Heart right ventricle (tissue), 16 donors: ENCODE measurements at places on chromosomes 11 and 22. TPM values are rescaled to one million over a fixed set of nuclear protein-coding genes. Genes with fewer than 3 reads are reported as not detected.
A peak's percentile ranks its signal among the peaks of the same experiment; 100 is the strongest.

GRCh38 chr11:124793466-124794278 is 6.5 kb downstream of the MSANTD2 start:
- DNase-seq, result peak; percentile 16

- DNase-seq, result no peak
Measured at GRCh38 chr11:126624506-126624905, 269.0 kb downstream of the ST3GAL4 start.

DNA sequence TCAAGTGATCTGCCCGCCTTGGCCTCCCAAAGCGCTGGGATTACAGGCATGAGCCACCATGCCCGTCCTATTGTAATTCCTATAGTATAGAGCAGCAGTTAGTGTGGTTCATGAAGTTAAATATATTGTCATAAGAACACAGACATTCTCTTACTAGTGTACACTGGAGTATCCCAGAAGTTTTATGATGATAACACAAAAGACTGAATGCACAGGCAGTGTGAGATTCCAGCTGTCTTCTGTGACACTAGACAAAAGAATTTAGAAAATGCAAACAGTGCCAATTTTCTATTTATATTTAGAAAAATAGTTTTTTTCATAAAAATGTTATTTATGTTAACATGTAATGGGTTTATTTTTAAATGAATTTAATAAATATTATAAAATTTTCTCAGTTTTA is 39.4 kb upstream of the RBX1 start:
- DNase-seq, result no peak

DNA sequence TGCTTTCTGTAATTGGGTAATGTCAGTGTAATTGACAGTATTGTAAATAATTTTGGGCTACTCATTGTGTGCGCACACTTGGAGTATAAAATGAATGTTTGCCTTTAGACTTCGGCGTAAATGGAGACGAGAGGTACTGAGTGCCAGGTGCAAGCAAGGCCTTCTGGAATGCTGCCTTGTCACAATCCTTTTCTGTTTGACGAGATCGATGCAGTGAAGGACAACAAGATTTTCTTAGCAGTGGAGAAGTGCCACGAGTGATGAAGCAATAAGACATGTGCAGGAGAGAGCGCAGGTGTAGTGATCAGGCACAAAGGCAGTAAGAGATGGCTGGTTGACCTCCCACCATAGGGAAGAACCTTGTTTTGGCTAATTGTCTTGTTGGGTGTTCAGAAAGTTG is 67.5 kb downstream of the DDX10 start:
- no peak for DNase-seq

DNA sequence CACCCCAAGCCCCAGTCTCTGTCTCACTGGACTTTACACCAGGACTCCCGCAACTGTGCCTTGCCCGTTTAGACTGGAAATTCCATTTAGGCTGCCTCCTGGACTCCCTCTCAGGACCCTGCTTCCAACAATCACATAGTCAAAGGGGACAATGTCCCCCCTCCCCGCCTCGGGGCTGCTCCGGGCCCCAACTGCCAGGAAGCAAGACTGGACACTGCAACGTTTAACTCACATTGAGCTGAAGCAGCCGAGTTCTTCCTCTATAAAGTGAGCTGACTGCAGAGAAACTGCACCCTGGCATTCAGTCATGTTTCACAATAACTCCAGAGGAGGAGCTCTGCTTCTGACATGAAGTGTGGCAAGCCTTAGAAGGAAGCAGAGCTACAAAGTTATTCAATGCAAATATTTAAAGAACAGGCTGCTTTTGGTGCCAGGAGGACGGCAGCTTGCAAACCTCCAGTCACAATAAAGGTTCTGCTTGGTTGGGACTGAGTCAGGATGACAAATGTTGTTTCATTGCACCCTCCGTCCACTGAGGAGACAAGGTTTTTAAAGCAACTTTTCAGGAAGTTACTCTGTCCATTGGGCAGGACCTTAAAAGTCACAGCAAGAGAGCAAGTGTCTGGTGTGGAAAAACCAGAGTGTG is 19.9 kb downstream of the PACSIN2 start:
- no peak for DNase-seq

DNA sequence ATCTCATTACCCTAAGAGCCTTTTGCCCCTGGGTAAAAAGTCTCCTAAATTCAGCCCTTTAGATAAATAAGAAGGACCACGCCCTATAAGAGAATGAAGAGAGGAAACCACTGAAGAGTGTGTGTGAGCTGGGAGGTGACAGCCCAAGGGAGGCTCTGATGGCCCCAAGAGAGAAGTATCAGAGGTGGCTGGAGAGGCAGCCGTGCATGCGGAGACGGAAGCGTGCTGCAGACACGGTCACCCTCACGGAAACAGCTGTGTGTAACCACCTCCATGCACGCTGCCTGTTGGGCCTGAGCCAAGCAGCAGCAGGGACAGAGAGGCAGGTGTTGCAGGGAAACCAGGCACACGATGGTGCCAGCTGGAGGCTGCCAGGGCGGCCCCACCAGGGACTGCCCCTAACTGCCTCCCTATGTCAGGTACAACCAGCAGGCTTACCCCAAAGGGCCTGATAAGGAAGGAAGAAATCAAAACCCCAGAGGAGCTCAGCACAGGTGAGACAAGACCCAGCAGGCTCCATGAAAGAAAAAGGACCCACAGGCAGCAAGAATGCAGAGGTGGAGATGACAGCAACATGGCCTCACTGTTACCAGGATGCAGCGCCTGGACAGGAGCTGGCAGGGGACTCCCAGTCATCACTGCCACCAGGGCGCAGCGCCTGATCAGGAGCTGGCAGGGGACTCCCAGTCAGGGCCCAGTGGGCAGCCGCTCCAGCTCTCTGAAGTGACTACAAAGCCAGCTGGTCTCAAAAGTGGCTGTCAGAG is 7.8 kb downstream of the LARGE2 start:
- DNase-seq, result peak; percentile 48

DNA sequence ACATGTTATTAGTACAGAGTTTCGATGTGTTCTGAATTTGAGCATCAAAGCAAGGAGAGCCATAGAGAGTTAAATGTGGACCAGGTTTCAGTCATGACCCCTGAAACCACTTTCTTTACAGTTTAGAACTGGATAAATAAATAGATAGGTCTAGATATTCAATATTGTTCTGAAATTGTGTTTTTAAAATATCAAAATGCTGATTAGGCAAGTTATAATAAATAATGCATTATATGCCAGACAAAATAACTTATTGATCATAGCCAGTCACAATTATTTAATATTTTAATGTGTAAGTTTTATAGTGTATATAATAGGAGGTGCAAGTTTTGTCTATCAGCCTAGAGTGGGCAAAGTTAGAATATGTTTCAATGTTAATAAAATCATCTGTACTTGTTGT is 569.5 kb downstream of the METTL15 start:
- no peak for DNase-seq

SPTBN2 gene
- 0.88 TPM for polyA plus RNA-seq

ST14 gene
- polyA plus RNA-seq, result 1.2 TPM
